Mesenteric fat pad (tissue), 1 donor: ENCODE measurements at places on chromosomes 11 and 22. TPM values are rescaled to one million over a fixed set of nuclear protein-coding genes. Genes with fewer than 3 reads are reported as not detected.
A peak's percentile ranks its signal among the peaks of the same experiment; 100 is the strongest.

DNA sequence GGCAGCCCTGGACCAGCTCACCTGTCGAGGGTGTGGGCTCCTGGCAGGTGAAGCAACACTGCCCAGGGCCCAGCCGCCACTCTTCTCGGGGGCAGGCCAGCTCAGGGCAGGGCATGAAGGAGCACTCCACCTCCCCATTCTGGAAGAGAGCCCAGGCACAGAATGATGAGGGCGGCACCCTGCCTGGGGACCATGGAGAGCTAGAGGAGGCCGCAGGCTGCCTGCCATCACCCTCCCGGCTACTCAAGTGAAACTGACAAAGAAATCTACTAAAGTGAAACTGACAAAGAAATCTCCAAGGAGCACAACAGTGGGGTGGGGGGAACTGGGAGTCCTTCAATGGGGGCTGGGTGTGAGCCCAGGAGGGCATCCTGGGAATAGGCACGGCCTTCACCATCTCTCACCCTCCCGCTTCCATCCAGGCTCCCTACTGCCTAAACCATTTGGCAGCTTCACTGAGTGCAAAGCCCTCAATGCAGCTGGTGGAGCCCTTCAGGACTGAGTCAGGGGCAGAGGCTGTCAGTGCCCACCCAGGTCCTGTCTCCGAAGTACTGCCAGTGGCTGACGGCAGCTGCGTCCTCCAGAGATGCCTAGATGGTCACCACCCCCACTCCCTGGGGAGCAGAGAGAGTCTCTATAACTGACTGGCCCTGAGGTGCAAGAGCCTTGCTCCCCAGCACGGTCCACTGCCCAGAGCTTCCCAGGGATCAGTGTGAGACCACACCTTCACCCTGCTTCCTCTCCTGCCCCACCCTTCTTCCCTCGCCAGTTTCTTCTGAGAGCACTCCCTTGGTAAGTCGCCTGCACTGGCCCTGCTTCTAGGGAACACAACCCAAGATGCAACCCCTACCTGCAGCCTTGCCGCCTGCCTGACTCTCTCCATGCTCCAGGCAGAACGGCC lies 21.7 kb downstream of the VWCE start:
- no peak for DNase-seq

DNA sequence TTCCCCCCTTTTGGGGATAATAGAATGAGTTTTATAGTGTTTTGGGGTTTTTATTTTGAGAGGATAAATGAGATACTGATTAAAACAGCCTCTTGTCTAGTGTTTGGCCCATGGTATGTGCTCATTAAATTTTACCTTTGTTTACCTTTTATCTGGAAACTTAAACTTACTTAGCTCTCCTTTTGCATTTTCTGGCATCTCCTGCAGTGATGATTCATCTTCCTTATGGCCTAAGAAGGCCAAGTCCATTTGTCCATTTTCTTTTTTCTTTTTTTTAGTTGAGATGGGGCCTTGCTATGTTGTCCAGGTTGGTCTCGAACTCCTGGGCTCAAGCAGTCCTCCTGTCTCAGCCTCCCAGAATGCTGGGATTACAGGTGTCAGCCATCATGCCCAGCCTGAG lies 156.3 kb downstream of the COMMD9 start:
- no peak for DNase-seq

- no peak for DNase-seq
Measured at GRCh38 chr11:29127461-29127860, 889.4 kb downstream of the KCNA4 start.

- DNase-seq: peak; percentile 16
Measured at GRCh38 chr11:117851852-117852251, 24.6 kb downstream of the FXYD6 start.

DNA sequence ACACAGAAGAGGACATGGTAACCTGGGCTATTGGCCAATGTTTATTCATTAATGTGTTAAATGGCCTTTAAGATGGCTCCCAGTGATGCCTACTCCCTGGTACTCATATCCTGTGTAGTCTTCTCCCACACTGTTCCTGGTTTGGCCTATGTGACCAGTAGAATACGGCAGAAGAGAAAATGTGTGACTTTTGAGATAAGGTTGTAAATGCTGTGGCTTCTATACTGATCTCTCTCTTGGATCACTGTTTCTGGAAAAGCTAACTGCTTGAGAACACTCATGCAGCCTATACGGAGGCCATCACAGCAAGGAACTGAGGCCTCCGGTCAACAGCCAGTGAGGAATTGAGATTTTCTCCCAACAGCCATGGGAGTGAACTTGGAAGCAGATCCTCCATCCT lies 24.1 kb downstream of the MAML2 start:
- DNase-seq: no peak

DNA sequence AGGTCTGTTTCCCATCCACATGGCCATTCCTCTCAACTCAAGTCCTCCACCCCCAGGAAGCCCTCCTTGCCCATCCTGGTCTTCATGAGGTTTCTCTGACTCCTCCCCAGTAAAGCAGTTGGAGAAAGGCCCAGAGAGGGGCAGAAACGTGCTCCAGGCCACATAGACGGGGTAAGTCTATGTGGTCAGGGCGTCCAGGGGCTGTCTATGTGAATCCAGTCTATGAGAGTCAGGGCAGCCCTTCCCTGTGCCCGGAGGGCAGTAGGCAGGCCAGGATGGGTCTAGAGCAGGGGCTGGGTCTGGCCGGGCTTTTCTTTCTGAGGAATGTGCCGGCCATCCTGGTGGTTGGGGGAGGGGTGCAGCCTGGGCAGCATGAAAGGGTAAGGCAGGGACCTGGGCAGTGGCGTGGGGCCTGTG lies 11.7 kb downstream of the GUCD1 start:
- no peak for DNase-seq

The SMC1B gene
- total RNA-seq: not detected
